DMS53 (cell line): ENCODE measurements at places on chromosomes 13 and 19.

DNA sequence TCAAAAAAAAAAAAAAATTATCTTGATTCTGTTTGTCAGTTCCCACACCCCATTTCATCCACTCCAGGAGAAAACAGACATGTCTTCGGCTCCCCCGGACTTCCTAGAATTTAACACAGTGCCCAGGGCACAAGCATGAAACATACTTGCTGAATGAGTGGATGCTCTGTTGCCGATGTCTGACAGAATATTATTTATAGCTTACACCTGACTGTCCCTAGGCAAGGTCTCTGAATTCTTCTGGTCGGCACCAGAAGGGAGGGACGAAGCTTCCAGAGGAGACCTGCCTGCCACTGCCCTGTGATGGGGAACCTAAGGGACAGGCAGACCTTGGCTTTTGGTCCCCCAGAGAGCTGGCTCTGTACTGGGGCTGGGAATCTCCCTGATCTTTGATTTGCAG, 43.9 kb upstream of the PEG3 start:
- DNase-seq = no peak

DNA sequence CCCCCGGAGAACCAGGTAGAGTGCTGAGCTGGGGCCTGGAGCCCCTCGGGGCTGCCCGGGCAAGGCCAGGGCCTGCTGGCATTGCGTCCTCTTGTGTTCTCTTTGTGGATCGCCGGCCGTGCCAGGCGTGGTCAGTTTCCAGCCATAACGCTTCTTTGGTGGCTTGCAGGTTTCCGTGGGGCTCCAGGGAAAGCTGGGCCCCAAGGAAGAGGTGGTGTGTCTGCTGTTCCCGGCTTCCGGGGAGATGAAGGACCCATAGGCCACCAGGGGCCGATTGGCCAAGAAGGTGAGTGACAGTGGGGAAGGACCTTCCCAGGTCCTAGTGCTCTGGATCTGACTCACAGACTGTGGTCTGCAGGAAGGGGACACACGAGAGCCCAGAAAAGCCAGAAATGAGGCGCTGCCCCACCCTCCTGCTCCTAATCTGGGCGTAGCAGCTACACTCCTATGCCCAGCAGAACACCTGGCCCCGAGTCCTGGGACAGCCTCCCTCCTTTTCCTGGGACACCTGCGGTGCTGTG, 57.5 kb downstream of the RAB20 start:
- DNase-seq = no peak

DNA sequence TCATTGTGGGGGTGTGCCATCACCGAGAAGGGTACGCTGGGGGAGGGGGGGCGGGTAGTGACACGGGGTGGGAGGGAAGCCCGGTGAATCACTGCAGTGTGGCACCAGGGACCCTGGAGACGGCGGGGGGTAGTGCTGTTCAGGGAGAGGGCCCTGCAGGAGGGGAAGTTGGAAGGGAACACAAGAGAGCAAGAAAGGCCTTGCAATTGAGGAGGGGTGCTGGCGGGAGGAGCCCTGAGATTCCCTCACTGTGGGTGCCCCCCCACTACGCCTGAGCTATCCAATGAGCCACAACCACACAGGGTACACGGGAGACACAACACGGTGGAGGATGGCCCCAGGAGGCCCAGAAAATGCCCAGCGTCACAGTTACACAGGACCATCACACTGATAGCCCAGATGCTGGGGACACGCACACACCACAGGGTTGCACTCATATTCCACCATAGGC, 516 bp upstream of the ATP1A3 start:
- peak; percentile 57 for DNase-seq

- DNase-seq = no peak
Measured at GRCh38 chr19:12379732-12380443, 14.4 kb upstream of the ZNF442 start.

GRCh38 chr13:37074703-37075102, 15.2 kb upstream of the SUPT20H start:
- peak; percentile 68 for DNase-seq

DNA sequence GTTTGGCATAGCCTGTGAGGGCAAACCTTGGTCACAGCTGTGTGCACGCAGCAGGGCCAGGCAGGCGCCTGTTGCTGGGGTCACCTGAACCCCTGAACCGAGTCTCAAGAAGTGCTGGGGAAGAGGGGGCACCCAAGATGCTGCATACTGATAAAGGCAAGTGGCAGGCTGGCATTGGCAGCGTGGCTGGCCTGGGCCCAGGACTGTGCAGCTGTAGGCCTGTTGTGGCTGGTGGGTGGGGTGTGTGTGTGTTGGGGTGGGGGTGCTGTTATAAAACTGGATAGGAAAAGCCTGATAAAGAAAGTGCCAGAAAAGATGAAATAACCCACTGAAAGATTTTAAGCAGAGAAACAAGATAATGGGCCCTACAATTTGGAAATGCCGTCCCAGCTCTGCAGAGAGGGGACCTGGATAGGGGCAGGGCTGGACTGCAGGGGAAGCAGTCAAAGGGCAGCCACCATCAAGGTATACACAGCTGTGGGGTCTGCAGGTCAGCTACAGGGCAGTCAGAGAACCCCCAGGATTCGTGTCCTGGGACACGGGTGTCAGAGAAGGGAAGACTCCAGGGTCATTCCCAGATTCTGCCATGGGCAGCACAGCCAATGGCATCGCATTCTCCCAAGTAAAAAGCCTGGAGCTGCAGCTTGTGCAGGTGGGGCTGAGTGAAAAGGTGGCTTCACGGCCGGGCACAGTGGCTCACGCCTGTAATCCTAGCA, 33.2 kb downstream of the CILP2 start:
- DNase-seq = no peak

DNA sequence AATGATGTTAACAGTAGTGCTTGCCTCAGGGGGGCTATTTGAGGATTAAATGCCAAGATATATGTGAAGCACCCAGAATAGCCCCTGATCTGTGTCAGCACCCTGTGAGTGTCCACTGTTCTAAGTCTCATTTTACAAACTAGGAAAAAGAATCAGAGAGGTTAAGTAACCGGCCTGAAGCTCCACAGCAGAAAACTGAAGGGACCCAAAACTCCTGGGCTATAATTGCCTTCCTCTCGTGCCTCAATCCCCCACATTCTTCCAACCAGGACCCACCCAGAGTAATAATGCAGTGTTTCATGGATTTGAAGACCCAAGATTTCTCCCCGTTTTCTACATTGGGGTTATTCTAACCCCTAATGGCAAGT, 2.3 kb downstream of the PVR start:
- DNase-seq = no peak

GRCh38 chr13:49326222-49326917, 78.6 kb downstream of the CDADC1 start:
- DNase-seq = no peak

GRCh38 chr19:41837981-41838708, 6.3 kb downstream of the LYPD4 start:
- DNase-seq = no peak

- no peak for DNase-seq
Measured at GRCh38 chr19:15758379-15758778, 20.6 kb downstream of the OR10H3 start.

- no peak for DNase-seq
Measured at GRCh38 chr19:45514376-45515051, 7.2 kb downstream of the VASP start.

DNA sequence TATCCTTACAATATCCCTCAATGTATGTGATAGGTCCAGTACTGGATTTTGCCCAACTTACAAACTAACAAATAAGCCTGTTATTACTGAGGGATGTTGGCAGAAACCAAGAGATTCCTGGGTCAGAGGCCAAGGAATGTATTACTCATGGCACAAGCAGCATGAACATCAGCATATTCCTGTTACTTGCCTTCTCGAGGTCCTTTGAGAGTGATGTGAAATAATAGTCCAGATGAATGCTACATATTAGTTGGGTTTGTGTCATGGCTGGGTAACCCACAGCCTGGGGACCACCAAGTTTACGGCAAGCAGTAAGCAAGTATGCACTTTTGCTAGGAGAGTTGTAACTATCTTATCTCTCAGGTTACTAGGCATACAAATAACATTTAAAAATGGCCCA, 384.5 kb upstream of the GPC6 start:
- peak; percentile 2 for DNase-seq

DNA sequence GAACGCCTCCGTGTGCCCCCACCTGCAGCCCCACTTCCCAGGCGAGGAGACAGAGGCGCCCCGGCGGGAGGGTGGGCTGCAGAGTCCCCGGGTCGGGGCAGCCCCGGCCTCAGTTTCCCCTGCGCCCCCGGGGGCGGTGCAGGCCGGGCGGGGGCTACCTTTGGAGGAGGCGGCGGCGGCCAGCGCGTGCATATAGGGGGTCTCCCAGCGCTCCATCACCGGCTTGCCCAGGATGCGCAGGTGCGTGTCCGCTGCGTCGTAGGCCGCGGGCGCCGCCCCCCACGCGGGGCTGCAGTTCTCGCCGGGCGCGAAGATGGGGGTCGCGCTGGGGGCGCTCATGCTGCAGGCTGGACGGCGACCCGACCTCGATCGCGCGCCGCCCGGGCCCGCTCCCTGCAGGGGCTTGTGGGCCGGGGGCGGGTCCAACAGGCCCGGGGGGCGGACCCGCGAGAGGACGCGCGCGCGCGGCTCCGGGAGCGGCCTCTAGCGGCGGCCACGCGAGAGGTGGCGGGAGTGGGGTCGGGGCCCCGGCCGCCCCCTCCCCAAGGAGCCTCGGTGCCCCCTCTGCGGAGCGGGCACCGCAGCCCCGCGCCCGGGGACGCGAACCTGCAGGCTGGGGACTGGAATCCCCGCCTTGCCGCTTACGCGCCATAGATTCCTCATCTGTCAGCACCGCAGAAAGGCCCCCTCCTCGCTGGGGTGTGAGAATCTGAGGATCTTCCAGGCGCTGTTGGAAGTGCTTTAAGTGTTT, at the start of gene GAMT:
Gene GAMT, minus strand, starts transcription at position 405 of the 751 bp plus-strand sequence. Its CDS starts 66 bp downstream, at position 339.
- peak; percentile 67 for DNase-seq

- DNase-seq = no peak
Measured at GRCh38 chr13:60479273-60479672, 82.3 kb downstream of the TDRD3 start.

- no peak for DNase-seq
Measured at GRCh38 chr19:2371656-2372055, 11.6 kb downstream of the TMPRSS9 start.

GRCh38 chr19:13026462-13027370, 31.4 kb downstream of the NFIX start:
- DNase-seq = peak; percentile 83

GRCh38 chr13:77868717-77869116, 49.9 kb downstream of the EDNRB start:
- no peak for DNase-seq

DNA sequence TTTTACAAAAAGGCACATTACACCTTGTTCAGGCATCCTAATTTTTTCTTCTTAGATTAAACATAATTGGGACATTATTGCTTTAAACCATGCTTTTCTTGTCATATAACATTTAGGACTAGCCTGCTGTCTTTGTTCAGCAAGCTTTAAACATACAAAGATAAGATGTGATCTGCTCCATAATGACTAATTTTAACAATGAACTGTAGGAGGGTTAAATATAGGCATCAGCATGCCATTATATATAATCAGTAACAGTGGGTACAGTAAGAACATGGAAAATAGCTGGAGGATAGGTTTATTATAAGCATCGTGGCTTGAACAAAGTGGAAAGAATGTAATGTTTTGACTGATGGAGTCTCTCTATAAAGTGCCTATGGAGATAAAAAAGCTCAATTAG, 661.7 kb downstream of the SLITRK6 start:
- no peak for DNase-seq

DNA sequence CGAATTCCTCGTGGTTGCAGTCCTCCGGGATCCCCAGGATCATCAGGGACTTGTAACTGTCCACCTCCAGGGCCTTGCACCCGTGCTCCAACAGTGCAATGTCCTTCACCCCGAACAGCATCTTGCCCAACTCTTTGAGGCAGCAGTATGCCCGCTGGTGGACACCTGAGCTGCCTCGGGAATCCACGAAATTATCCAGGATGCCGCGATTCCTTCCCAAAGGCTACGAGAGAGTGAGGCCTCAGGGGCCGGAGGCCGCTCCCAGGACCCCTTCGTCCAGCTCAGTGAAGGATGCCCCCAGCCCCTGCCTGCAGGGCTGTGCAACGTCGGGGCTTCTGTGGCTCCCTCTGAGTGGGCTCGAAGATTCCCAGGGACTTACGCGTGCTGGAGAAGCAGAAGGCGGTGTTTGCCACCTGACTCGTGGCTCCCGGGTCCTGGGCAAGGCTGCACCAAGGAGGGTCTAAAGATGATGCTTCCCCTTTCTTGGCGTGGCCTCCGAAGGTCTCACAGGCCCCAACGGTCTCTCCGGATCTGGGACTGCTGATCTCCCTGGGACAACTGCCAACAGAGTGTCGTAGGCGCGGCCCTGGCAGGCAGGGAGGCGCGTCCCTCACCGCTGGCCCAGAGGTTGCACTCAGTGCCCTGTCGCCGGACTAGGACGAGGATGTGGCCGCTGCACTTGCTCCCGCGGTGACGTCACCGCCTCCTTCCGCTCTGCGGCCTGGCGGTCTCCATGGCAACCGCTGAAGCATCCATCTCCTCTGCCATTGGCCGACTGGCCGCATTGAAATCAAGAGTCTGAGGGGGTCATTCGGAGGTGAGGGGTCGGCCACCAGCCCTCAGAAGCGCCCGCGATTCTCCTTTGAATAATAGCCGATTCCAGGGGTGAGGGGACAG, at the start of gene PNMA8C:
Gene PNMA8C, minus strand, starts transcription at position 698 of the 897 bp plus-strand sequence. Its CDS starts 577 bp downstream, at position 121.
- DNase-seq = peak; percentile 91

GRCh38 chr13:102709536-102709935, 14.7 kb upstream of the METTL21C start:
- no peak for DNase-seq
